ENCODE measurements at places on chromosomes 6 and 20.
A peak's percentile ranks its signal among the peaks of the same experiment; 100 is the strongest.

GRCh38 chr6:24838081-24838480, 39.4 kb upstream of the ARMH2 start:
- no peak for DNase-seq

DNA sequence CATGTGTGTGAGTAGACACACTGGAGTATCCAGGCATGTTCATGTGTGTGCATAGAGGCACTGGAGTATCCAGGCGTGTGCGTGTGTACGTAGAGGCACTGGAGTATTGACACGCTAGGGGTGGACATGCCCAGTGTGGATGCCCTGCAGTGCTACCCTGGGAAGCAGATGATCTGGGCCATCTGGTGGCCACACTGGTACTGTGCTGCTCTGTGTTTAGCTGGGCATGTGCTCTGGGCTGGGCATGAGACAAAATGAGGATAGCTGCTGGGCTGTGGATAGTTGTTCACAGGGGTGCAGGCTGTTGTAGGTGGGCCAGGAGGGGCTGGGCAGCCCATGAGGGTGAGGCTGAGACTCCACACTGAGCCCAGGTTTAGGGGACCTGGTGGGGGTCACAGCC, 24.0 kb upstream of the NPBWR2 start:
- DNase-seq = no peak

GRCh38 chr6:130602151-130602770, 224.9 kb upstream of the SMLR1 start:
- DNase-seq = no peak

- DNase-seq = no peak
Measured at GRCh38 chr20:31440012-31440659, at the start of gene DEFB123. DEFB123 (plus strand) TSS chr20:31440632; CDS start chr20:31440699, 67 bp downstream.

DNA sequence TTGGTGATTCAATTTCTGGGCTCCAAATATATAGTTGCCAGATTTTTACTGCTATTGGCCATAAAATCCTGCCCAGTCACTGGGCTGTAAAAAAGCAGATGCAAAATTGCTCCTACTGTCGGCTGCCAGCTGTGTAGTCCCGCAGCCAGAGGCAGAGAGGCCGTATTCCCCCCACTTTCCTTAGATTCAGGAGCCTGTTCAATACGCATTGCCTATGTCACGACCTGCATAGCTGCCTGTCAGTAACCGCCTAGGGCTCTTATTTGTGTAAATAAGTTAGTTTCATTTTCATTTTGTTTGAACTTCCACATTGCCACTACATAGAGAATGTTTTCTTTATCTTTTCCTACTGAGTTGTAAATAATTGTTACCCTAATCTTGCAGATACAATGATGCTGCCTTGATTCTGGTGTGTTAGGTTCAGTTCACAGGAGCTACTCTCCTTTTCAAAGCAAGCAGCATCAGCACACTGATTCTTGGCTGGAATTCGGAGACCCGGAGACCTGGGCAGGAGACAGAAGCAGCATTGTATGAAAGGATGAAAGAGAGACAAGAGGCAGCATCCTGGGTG, 46.0 kb upstream of the UST start:
- no peak for DNase-seq

DNA sequence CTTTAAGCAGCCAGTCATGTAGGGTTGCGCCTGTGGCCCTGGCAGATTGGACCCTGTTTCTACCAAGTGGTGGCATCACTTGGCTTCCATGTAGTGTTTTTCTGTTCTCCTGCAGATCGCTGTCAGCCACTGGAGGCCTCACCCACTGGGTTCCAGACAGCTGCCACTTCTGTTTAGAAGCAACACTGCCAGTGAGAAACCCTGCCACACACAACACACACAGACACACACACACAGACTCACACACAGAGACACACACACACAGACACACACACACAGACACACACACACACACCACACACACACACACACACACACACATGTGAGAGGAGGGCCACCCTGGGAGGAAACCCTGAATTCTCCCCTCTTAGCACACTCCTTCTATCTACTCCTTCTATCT, 51.8 kb downstream of the UTRN start:
- no peak for DNase-seq

GRCh38 chr20:14838663-14839628, 501.5 kb upstream of the FLRT3 start:
- no peak for DNase-seq

DNA sequence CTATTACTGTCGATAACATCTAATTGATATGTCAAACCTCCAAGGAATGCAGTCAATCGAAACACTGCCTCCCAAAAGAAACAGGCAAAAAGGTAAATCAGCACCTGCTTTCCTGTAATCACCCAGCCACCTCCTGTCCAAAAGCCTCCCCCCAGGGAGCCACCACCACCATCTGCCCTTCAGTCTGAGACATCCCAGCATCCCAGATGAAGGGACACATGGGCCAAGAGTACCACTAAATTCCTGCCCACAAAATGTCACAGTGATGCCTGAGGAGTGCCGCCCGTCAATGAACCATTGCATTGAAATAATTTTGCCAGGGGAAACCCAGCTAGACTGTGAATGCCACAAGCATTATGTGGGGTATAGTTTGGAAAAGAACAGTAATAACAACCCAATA, 401.7 kb downstream of the ZFAND3 start:
- no peak for DNase-seq

GRCh38 chr20:8007490-8007889, 12.1 kb downstream of the TMX4 start:
- DNase-seq = no peak

- peak; percentile 30 for DNase-seq
Measured at GRCh38 chr20:17023806-17024205, 203.0 kb upstream of the PCSK2 start.

DNA sequence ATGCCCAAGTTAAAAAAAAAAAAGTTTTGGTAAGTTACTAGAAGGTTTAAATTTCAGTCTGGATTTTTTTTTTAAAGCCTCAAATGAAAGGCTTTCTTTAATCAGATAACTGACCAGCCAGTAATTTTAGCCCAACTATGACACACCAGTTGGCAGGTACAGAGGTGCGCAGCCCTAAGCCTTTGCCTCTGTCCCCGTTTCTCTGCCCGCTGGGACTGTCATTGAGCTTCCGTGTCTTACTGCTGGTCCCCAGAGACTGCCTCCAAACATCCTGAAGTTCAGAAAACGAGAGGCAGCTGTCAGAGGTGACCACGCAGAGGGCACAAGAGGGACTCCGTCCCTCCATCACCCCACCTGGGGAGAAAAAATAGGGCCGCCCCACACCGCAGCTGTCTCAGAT, 118.2 kb downstream of the RPS12 start:
- DNase-seq = no peak

- no peak for DNase-seq
Measured at GRCh38 chr6:35969646-35970045, 48.7 kb upstream of the SRPK1 start.

- DNase-seq = no peak
Measured at GRCh38 chr20:11056414-11056813, 382.6 kb upstream of the JAG1 start.

- DNase-seq = no peak
Measured at GRCh38 chr20:50993876-50994275, 29.0 kb downstream of the KCNG1 start.

DNA sequence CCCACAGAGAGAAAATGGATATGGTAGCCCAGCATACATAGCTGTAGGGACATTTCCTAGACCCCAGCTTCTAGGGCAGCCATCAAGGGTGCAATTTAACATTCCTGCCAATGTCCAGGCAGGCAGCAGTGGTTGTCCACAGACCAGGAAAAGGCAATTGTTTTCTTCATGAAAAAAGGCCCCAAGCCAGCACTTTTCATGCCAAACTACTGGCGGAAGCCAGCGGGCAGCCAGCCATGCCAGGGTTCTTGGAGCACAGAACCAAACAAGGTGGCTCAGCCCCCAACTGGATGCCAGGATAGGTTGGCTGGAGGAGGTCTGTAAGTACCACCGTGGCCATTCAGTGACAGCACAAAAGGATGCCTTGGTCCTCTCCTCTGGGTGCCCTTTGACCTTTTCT, 94.6 kb downstream of the BANF2 start:
- no peak for DNase-seq

GRCh38 chr6:83119742-83120300, 52.4 kb downstream of the DOP1A start:
- DNase-seq = no peak

GRCh38 chr20:56380375-56380774, 11.6 kb downstream of the AURKA start:
- DNase-seq = no peak

DNA sequence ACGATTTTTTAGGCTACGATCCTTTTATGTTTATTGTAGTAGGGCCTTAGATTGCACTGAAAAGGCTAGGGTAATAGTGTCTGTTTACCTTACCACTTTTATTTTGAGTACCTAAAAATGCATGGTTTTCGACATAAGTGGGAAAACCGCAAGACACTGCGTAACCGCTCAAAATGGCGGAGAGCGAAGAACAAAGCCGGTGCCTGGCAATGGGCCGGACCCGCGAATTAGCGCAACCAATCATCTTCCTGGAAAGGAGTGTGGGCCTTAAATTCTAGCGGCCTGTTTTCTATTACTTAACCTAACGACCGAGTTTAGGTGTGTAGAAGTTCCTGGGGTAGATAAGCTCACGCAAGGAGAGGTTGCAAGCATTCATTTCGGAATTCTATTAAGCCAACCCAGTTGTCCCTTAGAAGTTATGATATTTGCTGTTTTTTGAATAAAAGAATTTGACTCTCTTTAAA, 118.0 kb downstream of the HFE start:
- no peak for DNase-seq

DNA sequence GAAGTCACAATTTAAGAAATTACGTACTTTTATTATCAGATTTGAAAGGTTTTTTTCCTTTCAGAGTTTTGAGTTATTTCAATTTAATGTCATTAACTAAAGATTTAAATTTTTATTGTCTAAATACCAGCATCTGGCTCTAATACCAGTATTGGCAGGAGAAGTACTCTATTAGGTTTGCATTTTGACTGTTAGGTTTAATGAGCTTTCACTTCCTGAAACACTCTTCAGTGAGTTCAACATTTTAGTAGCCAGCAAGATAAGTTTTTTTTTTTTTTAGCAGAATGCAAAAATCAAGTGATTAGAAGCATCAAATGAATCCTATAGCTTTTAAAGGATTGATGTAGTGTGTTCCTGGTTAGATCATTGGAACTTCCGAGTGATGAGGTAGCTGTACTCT, 34.0 kb upstream of the SCGN start:
- no peak for DNase-seq

DNA sequence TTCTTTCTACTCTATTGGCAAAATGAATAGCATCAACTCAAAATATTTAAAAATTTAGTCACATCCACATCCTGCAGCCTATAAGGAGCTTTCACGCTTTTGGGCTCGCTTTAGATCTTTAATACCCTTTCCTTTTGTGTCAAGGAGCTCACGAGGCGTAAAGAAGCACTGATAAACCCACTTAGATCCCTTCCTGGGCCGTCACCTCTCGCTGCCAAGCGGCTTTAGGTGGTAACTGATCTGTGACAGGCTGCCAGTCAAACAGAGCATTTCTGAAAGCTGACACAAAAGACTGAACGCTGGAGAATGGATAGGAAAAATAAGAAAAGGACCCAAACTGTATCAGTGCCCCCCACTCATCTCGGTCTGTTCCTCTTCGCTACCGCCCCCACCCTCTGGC, 385.7 kb upstream of the MMS22L start:
- DNase-seq = no peak

- no peak for DNase-seq
Measured at GRCh38 chr6:43070028-43070632, 6.0 kb upstream of the PTK7 start.

GRCh38 chr20:14711652-14712051, 374.2 kb upstream of the FLRT3 start:
- DNase-seq = peak; percentile 50

DNA sequence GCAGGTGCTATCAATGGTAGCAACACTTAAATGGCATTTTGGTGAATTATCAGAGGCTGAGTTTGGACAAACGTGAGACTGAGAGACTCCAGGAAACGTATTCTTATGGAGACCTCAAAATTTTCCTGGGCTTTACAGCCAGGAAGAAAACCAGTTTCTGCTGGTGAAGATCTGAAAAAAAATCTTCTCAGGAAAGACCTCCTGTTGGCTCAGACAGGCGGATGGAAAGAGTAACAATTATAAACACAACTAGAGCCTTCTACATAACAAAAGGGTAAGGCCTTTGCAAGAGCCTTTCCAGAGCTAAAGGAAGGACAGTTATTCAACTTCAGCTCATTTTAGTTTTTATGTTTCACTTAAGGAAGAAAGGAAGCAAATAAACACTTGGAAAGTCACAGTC, 274.4 kb downstream of the THBS2 start:
- peak; percentile 36 for DNase-seq

GRCh38 chr20:48732081-48732829, 95.5 kb downstream of the PREX1 start:
- DNase-seq = no peak

DNA sequence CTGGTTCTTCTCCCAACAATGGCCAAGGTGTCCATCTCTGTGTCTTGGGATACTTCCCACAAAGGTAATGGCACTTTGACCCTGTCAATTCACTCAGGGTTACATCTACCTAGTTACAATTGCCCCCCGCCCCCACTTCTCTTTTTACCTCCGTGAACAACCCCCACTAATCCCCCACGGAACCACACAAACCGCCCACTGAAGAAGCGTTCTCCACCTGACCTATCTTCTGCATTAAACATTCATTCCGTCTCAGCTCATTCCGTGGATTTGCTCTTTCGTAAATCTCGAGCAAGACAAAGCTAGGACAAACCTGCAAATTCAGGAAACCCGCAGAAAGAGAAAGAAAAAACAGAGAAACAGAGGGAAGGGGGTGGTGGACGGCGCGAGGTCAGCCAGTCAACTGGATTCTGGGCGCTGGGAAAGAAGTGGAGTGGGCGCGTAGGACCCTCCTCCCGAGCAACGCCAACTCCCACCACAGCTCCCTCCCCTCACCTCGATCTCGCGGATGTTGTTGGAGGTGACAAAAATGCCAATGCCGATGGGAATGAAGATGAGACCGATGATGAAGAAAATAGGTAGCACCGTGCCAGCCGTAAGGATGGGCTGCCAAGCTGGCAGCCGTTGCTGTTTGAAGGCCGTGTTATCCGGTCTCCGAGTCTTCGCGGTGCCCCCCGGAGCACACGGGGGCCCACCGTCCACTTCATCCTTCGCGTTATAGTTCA, 523 bp downstream of the TMEM30A start:
- DNase-seq = no peak

DNA sequence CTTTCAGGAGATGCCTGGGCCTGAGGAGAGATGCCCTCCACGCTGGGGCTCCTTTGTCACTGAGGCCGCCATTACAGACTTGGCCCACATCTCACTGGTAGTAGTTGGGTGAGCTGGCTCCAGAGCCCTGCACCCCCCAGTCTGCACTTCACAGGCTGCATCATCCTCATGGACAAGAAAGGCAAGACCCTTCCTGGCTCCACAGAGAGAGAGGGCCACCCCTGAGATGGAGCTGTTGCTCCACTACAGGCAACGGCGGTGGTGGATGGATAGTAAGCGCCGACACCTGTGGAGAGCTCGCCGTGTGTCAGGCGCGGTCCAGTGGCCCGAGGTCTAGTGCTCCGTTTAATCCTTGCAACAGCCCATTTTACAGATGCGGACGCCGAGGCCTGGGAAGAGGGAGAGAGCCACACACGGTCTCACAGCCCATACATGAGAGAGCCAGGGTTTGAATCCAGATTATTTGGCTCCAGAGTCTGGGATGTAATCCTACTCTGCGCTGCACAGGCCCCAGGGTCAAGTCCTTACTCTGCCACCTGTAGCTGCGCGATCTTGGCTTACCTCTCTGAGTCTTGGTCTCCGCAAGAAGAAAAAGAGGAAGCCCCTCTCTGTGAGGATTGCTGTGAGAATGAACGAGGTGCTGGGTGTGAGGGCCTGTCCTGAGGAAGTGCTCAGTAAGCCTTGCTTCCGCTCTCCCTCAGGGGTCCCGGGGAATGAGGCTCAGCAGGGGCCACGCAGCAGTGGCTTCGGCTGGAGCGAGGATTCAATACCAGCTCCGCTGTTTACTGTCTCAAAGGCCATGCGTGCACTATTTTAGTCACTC, 34.5 kb downstream of the SPDEF start:
- no peak for DNase-seq
